GM23248 (cell line): ENCODE measurements at places on chromosomes 16 and 17. TPM values are rescaled to one million over a fixed set of nuclear protein-coding genes. Genes with fewer than 3 reads are reported as not detected.
A peak's percentile ranks its signal among the peaks of the same experiment; 100 is the strongest.

DNA sequence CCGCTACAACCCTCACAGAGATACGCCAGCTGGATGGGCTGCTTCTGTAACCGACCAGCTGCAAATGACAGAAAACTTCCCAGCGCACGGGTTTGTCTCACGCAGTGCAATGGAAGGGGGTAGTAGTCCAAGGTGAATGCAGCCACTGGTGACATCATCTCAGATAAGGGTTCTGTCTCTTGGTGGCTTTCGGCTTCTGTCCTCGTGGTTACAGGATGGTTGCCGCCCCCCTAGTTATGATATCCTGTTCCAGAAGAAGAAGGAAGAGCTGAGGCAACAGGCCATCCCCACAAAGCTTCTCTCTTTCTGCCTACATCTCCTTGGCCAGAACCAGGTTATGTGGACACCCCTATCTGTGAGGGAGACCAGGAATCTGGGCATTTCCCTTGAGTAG, 40.3 kb upstream of the BAHCC1 start:
- DNase-seq: no peak
- no peaks in the 10 kb centered on the region for H3K4me1 ChIP-seq
- H3K36me3 ChIP-seq: no peaks in the 10 kb centered on the region
- H3K4me3 ChIP-seq: no peak overlapping the region

DNA sequence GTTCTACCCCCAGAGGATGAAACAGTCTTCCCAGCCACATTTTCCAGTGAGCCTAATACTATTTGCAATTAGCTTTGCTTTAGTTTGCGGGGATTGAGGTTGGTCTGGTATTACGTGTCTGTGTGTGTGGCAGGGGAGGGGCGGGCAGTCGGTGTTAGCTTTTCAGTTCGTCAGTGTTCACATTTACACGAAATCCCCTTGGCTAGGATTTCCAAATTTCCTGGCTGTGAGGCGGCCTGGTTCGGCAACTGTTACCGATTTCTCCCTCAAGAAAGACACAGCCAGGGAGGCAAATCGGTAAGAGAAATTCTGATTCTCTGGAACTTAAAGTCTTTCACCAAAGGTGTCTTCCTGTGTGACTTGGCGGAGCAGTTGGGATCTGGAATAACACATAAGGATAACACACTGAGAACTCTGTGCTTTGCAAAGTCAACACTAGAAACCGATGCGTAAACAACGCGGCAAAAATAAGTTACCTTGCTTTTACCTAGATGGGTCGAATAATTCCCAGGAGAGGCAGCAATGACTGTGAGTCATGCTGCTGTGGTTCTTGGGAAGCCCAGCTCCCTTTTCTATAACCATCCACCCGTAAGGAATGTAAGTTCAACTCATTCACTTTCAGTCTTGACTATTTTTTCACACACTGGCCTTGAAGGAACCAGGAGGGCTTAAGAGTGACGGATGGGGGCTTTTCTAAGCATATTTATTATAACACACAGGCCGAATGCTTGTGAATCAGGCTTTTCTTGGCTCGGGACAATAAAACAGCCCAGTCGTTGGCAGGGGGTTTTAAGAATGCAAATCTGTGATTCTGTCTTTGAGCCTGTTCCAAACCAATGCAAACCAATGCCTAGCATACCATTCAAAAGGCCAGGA, 24.2 kb downstream of the GPRC5B start:
- no peak for DNase-seq
- no peaks in the 10 kb centered on the region for H3K4me1 ChIP-seq
- no peak overlapping the region for H3K27ac ChIP-seq
- no peak overlapping the region for H3K4me3 ChIP-seq
- no peaks in the 10 kb centered on the region for H3K36me3 ChIP-seq

TBC1D3 gene
- not detected in 2 replicates for total RNA-seq

DNA sequence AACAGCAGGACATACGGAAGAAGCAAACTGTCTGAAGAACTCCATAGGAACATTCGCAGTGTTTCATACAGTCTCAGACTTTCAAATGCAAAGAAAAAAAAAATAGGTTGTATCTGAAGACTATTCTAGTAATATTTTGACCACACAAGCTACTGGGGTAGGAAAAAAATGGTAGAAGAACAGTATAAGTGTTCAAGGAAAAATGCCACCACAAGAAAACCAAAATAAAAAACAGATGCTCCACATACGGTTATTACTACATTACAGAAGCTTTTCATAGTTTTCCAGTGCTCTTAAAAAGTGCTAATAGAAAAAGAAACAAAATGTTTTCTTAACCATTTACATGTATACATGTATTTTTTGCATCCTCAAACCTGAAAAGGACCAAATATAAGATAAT, 3.7 kb downstream of the NCOR1 start:
- H3K27me3 ChIP-seq: no peaks in the 10 kb centered on the region
- no peak overlapping the region for H3K27ac ChIP-seq
- peaks cover 33% of the 10 kb centered on the region for H3K4me1 ChIP-seq
- no peak overlapping the region for H3K4me3 ChIP-seq

- no peaks in the 10 kb centered on the region for H3K27me3 ChIP-seq
- peak within 1 kb of the TSS; percentile 44 for H3K27ac ChIP-seq
- H3K4me3 ChIP-seq: peak within 1 kb of the TSS; percentile 70
- H3K4me1 ChIP-seq: 0 out of 2 replicates have a peak, but pooled peaks cover 12% of the 10 kb centered on the region
These were observed at the start of gene PLD6 for GRCh38 chr17:17206124-17206912. PLD6 (minus strand) TSS chr17:17206333; CDS start chr17:17206286, 47 bp downstream.

- H3K27ac ChIP-seq: no peak overlapping the region
- H3K36me3 ChIP-seq: no peaks in the 10 kb centered on the region
- DNase-seq: no peak
- H3K4me1 ChIP-seq: no peaks in the 10 kb centered on the region
These were observed 31.8 kb downstream of the BEAN1 start for GRCh38 chr16:66458853-66459252.

MRPS34 gene
- total RNA-seq: 96.5 and 99.4 TPM in 2 replicates

HSPB9 gene
- not detected in 2 replicates for total RNA-seq

DNA sequence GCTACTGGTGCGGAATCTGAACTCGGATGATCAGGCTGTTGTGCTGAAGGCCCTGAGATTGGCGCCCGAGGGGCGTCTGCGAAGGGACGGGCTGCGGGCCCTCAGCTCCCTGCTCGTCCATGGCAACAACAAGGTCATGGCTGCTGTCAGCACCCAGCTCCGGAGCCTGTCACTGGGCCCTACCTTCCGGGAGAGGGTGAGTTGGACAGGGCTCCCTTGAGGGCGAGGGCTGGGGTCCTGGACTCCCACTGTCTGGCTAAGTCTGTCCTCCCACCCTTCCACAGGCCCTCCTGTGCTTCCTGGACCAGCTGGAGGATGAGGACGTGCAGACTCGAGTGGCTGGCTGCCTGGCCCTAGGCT, 16.7 kb upstream of the CTCF start:
- H3K36me3 ChIP-seq: peaks cover 25% of the 10 kb centered on the region
- H3K27ac ChIP-seq: no peak overlapping the region
- H3K4me3 ChIP-seq: no peak overlapping the region
- DNase-seq: no peak
- H3K27me3 ChIP-seq: no peaks in the 10 kb centered on the region

DNA sequence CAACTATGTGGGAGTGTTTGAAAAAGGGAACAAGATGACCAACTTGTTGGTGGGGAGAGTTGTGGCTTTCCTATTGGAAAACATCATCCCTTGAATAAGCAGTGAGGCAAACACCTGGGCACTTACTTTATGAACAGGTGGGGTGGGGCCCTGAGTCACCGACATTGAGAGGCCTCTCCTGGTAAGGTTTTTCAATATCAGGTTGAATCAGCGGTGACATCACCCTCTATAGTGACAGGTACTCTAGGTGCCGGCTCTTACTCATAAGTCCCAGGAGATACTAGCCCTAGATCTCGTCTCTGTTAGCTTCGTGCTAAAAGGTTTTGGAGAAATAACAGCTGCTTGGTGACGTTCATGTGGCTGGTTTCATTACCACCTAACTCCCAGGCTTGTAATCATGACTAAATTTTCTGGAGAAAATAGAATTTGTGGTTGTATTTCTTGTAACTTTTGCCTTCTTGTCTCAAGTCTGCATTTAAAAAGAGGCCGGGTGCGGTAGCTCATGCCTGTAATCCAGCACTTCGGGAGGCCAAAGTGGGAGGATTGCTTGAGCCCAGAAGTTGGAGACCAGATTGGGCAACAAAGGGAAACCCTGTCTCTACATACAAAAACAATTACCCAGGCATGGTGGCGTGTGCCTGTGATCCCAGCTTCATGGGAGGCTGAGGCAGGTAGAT, 19.3 kb downstream of the CDH1 start:
- DNase-seq: no peak
- H3K27ac ChIP-seq: no peak overlapping the region
- H3K27me3 ChIP-seq: peaks cover 19% of the 10 kb centered on the region; the same call in 1 of the 2 replicates
- no peaks in the 10 kb centered on the region for H3K4me1 ChIP-seq
- no peak overlapping the region for H3K4me3 ChIP-seq
- no peaks in the 10 kb centered on the region for H3K36me3 ChIP-seq
